ENCODE measurements at places on chromosomes 2 and 18. TPM values are rescaled to one million over a fixed set of nuclear protein-coding genes. Genes with fewer than 3 reads are reported as not detected.

DNA sequence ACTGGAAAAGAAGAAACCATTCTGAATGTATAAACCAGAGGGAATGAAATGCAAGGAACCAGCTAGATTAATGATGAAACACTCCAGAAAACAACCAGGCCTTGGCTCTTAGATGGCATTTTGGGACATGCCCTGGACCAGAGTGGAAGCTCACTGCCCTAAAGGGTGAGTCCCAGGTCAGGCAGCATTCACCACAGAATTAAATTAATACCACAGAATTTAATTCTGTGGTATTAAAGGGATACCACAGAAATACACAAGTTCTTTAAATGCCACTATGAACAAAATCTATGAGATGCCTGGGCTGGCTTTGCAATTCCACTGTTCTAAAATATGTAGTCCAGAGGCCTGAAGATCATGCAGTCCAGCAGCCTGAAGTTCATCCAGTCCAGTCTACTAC is 122.3 kb upstream of the KYNU start:
- H3K36me3 ChIP-seq: no peaks in the 10 kb centered on the region
- no peak overlapping the region for H3K27ac ChIP-seq
- no peak overlapping the region for H3K4me3 ChIP-seq
- no peak for ATAC-seq
- no peaks in the 10 kb centered on the region for H3K27me3 ChIP-seq

DNA sequence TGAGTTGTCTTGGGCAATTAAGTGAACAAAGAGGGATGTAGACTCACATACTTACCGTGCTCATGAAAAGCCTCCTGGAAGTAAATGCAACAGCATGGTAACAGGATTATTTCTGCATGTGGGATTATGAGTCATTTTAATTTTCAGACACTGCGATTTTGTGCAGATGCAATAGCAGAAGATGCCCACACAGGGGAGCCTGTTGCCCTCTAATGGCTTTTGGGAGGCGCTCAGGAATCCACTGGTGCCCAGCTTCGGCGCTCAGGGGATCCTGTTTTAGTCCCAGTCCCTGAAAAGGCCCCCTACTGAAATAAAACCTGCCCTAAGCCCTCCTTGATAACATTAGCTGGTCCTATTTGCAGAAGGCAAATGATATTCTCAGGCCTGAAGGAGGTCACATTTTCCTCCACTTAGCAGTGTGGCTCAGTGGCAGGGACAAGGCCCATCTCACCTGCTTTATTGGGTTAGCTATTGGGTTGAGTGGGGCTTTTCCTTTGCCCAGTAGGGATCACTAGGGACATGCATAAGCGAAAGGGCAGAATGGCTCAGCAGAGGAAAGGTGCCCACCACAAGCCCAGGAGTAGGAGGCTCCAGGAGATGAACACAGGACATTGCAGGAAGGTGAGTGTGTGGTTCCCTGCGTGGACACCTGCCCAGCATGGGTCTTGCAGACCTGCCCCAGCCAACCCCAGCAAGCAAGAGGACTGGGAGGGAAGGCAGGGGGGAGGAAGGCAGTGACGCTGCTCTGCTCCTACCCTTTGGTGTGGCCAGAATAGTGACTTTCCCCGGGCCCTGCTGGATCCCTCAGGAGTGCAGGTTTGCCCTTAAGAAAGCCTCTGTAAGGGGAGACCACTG is 26.5 kb upstream of the KCNS3 start:
- no peaks in the 10 kb centered on the region for H3K4me1 ChIP-seq
- peaks cover 19% of the 10 kb centered on the region for H3K27me3 ChIP-seq
- peak; percentile 29 for ATAC-seq

GRCh38 chr2:98460573-98461497 is 16.2 kb downstream of the INPP4A start:
- H3K27me3 ChIP-seq: no peaks in the 10 kb centered on the region
- peaks cover 83% of the 10 kb centered on the region for H3K4me1 ChIP-seq
- peak; percentile 71 for ATAC-seq
- peak overlapping the region; percentile 64 for H3K4me3 ChIP-seq
- H3K36me3 ChIP-seq: peaks cover 23% of the 10 kb centered on the region

The SUMO1 gene
- total RNA-seq: 115 TPM
